ENCODE measurements at places on chromosomes 11 and 22.
A peak's percentile ranks its signal among the peaks of the same experiment; 100 is the strongest.

- peak; percentile 71 for DNase-seq
Measured at GRCh38 chr11:45918331-45918941, 759 bp upstream of the PEX16 start.

DNA sequence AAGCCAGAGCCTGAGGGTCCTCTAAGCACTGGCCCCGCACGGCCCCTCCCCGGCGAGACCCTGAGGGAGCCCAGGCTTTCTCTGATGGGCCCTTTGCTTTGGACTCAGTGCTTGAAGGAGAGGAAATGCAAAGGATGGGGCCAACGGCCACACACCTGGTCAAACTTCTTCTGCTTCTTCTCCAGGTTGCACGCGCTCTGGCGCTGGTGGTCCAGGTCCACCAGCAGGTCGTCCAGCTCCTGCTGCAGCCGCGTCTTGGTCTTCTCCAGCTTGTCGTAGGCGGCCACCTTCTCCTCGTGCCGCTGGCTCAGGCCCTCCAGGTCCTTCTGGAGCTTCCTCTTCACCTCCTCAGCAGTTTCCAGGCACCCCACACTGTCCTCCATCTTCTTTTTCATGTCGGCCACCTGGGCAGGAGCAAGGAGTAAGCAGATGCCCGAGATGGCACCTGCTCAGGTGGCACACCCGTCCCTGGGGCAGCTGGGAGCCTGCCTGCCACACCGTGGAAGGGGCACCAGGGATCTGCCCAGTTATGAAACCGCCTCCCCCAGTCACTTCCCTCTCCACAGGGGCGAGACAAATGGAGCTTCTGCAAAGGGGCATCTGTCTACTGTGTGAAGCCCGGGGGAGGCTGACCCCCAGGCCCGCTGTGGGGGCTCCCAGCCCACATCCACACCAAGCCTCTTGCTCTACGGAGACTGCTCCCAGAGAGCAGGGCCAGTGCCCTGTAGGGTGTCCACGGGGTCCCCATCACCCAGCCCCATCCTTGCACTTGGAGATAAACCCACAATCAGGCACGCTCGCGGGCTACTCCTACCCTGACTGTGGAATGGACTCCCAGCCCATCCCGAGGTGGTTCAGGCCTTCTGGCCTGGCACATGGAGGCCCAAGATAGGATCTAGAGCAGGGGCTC is 39.2 kb downstream of the APOL1 start:
- DNase-seq: no peak

- no peak for DNase-seq
Measured at GRCh38 chr11:84056653-84057376, 770.6 kb upstream of the CCDC90B start.

- DNase-seq: no peak
Measured at GRCh38 chr11:934527-934926, 8.9 kb downstream of the AP2A2 start.

DNA sequence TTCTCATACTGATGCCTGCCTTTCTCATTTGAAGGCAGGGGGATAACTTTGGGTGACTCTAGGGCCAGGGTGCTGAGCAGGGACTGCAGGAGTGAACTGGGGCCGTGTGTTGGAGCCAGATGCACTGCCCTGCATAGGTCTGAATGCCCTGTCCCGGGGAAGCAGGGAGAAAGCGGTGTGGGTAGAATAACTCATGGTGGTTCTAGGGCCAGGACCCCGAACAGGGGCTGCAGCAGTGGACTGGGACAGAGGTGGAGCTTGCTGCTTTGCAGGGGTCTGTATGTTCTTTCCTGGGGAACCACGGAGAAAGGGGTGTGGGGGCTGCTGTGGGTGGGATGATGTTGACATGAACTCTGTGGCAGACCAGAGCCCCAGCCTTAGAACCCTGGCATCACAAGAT is 52.9 kb downstream of the GAB4 start:
- no peak for DNase-seq

Measured in umbilical cord (tissue), 2 donors.